ENCODE measurements at places on chromosomes 2 and 18. TPM values are rescaled to one million over a fixed set of nuclear protein-coding genes. Genes with fewer than 3 reads are reported as not detected.

DNA sequence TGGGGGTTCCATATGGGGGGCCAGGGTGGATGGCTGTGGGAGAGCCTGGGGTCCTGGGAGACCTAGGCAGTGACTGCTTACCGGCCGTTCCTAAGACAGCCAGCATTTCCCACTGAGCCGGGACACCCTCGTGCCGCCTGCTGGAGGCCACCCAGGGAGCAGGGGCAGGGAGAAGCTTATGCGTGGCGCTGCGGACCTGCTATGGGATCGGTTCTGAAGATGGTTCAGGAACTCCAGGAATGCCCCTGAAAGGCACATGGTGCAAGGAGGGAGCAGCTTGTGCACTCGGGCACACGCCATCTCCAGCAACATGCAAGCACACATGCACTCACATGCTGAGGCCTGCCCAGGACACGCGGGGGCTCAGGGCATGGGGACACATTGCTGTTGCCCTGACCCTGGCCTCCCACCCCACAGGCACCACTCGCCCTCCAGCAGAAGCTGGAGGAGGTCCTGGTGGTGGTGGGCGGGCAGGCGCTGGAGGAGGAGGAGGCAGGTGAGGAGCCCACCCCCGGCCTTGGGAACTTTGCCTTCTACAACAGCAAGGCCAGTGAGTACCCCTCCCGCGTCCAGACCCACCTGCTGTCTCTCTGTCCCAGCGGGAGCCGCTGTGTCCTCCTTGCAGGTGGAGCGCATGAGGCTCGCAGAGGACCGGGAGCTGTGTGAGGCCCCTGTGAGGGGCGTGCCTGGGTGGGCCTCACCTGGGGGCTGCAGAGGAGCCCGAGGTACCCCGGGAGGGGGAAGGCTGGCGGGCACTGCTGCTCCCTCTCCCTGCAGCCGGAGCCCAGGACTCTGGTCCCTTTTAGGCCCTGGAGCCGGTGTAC is 4.1 kb downstream of the KLHL30 start:
- DNase-seq: no peak
- H3K27me3 ChIP-seq: no peaks in the 10 kb centered on the region
- no peaks in the 10 kb centered on the region for H3K36me3 ChIP-seq
- peaks cover 8% of the 10 kb centered on the region for H3K4me1 ChIP-seq
- H3K27ac ChIP-seq: no peak overlapping the region

- no peak overlapping the region for H3K4me3 ChIP-seq
- H3K4me1 ChIP-seq: no peaks in the 10 kb centered on the region
- no peaks in the 10 kb centered on the region for H3K36me3 ChIP-seq
- H3K27ac ChIP-seq: no peak overlapping the region
These were observed 286.0 kb upstream of the CCDC68 start for GRCh38 chr18:55245211-55245614.

DNA sequence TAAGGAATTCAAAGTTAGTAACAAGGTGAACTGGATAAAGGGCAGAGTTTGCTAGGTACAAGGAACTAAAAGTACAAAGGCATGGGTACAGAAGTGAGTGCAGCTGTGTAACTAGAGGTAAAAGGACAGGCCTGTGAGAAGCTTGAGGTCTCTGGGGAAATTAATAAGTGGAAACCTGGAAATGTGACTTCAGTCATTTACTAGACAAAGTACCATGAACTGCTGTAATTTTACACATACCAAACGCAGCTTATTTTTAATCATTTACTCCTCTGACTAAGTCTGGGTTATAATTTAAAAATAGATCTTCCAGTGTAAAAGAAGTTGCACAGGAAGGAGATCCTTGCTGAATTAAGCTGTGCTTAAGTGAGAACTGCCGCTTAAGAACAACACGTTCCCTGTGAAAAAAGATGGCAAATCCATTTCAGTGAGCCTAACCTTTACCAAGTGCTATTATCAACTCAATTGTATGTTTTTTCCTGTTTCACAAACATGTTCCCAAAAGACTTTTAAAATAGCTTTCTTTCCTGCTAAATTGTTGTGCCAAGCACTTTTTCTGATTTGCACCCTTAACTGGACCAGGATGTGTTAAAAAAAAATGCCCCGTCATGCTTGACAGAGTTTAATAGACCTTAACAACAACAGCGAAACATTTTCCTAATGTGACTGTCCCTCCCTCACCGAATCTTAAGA is 44.3 kb downstream of the CALCRL start:
- H3K4me3 ChIP-seq: no peak overlapping the region
- H3K36me3 ChIP-seq: no peaks in the 10 kb centered on the region
- no peaks in the 10 kb centered on the region for H3K27me3 ChIP-seq
- H3K4me1 ChIP-seq: peaks cover 18% of the 10 kb centered on the region
- no peak overlapping the region for H3K27ac ChIP-seq

- peaks cover 39% of the 10 kb centered on the region for H3K27me3 ChIP-seq
- H3K27ac ChIP-seq: no peak overlapping the region
- H3K4me3 ChIP-seq: peak overlapping the region; percentile 21
- peak; percentile 56 for DNase-seq
- peaks cover 16% of the 10 kb centered on the region for H3K4me1 ChIP-seq
These were observed 13.6 kb downstream of the SPEG start for GRCh38 chr2:219448099-219448775.

GRCh38 chr2:241816431-241817121 is 7.6 kb downstream of the NEU4 start:
- DNase-seq: no peak
- H3K36me3 ChIP-seq: no peaks in the 10 kb centered on the region
- no peaks in the 10 kb centered on the region for H3K27me3 ChIP-seq
- peaks cover 9% of the 10 kb centered on the region for H3K4me1 ChIP-seq

DNA sequence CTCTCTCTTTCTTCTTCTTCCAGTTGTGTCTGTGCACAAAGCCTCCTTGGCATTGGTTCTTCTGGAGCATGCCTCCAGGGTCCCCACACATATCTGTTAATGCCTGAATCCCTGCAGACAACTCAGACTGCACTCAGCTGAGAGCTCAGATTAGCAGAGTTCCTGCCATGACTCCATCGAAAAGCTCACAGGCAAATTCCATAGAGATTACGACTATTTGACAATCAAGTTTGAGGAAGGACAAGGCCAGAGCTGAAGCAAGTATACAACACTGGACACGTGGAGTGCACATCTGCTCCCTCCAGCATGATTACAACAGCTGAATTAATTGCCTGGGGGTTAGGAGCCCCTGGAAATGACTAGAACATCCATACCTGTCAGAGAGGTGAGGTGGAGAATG is 190.7 kb downstream of the INSIG2 start:
- DNase-seq: no peak
- no peaks in the 10 kb centered on the region for H3K36me3 ChIP-seq
- no peaks in the 10 kb centered on the region for H3K27me3 ChIP-seq
- H3K4me1 ChIP-seq: no peaks in the 10 kb centered on the region
- H3K4me3 ChIP-seq: no peak overlapping the region

GRCh38 chr2:142136571-142136970 is 5.8 kb upstream of the LRP1B start:
- no peak overlapping the region for H3K27ac ChIP-seq
- no peak for DNase-seq
- H3K36me3 ChIP-seq: no peaks in the 10 kb centered on the region
- no peak overlapping the region for H3K4me3 ChIP-seq

GRCh38 chr18:23416298-23416697 is 36.8 kb upstream of the RIOK3 start:
- no peaks in the 10 kb centered on the region for H3K36me3 ChIP-seq
- no peaks in the 10 kb centered on the region for H3K27me3 ChIP-seq
- no peak overlapping the region for H3K27ac ChIP-seq

DNA sequence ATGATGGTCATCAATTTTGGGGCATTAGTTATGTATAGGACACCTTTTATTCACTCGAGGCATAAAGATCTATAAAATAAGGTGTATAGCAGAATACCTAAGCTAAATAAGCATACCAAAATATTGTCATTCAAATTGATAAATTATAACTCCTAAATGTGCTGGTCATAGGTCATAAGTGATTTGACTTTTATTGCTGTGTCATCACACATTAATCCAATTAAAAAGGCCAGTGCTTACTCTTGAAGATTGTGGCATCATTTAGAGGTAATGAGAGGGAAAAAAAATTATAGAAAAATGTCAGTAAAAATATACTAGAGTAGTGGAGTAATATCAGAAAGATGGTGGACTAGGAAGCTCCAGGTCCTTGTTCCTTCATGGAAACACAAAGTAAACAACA is 346.9 kb upstream of the LRRTM1 start:
- H3K4me3 ChIP-seq: no peak overlapping the region
- no peak overlapping the region for H3K27ac ChIP-seq
- no peaks in the 10 kb centered on the region for H3K4me1 ChIP-seq
- no peak for DNase-seq
- peaks cover 6% of the 10 kb centered on the region for H3K36me3 ChIP-seq

- H3K4me1 ChIP-seq: no peaks in the 10 kb centered on the region
- DNase-seq: no peak
- H3K27me3 ChIP-seq: no peaks in the 10 kb centered on the region
- no peak overlapping the region for H3K27ac ChIP-seq
- H3K4me3 ChIP-seq: no peak overlapping the region
These were observed 26.2 kb upstream of the ARHGEF4 start for GRCh38 chr2:130810490-130810889.

DNA sequence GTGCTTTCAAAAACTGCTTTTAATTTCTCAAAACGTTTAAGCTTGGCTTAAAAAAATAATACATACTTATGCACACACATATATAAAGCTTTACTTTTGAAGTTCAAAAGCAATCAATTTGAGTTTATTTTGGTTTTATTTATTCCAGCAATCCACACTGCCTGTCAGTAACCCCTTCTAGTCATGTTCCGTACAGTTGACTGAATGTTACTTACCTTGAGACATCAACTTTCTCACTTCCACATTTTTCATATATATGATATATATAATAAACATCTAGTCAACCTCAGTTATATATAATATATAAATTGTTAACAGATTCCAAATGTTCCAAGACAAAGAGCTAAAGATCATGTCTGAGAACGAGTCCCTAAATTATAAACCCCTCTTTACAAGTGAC is 1137.3 kb upstream of the ZEB2 start:
- peaks cover 6% of the 10 kb centered on the region for H3K4me1 ChIP-seq
- DNase-seq: no peak
- H3K36me3 ChIP-seq: no peaks in the 10 kb centered on the region
- H3K27me3 ChIP-seq: no peaks in the 10 kb centered on the region
- H3K4me3 ChIP-seq: no peak overlapping the region

DNA sequence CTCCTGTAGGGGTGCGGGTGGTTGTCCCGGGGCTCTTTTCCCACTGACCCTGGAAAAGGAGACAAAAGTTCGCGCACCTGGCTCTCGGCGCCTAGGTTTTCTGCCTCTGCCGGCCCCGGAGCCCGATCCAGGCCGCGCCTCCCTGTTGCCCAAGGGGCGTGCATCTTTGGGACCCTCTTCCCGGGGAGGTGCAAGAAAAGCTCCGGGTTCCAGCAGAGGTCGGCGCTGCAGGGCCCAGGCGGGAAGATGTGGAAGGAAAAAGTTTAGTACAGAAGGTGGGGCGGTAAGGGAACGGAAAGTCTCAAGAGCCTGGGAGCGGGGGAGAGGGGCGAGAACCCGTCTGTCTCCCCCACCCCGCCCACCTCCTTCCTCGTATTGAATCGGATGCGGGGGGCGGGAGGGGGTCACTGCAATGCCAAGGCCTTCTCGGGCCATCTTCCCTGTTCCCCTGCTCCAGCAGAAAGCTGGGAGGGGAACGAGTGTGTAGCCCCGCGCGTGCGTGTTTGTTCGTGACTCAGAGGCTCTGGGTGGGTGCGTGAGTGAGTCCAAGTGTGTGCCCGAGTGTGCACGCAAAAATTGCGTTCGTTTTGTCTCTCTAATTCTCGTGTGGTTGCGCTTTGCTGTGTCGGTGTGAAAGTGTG is 6.3 kb upstream of the EN1 start:
- H3K4me1 ChIP-seq: peaks cover 16% of the 10 kb centered on the region
- no peaks in the 10 kb centered on the region for H3K36me3 ChIP-seq
- peak; percentile 36 for DNase-seq
- H3K27ac ChIP-seq: no peak overlapping the region
- peaks cover 100% of the 10 kb centered on the region for H3K27me3 ChIP-seq

DNA sequence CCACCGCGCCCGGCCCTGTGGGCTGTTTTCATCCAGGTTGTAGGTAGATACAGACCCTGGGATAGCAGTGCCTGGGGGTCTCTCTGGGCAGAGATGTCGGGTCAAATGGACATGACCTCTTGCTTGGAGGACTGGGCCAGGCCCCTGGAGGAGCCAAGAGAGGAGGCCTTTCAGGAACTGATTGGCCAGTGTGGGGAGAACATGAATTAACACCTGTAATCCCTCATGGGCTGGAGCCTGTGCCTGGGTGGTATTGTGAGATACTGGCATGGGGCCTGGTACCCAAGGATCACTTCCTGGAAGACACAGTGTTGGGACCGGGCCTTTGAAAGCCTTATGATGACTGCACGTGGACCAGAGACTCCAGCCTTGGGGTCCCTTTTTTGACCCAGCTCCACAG is 158.7 kb upstream of the SKOR2 start:
- H3K4me1 ChIP-seq: peaks cover 16% of the 10 kb centered on the region
- no peaks in the 10 kb centered on the region for H3K36me3 ChIP-seq
- no peaks in the 10 kb centered on the region for H3K27me3 ChIP-seq
- no peak overlapping the region for H3K27ac ChIP-seq

- no peaks in the 10 kb centered on the region for H3K27me3 ChIP-seq
- H3K4me3 ChIP-seq: no peak overlapping the region
- no peak overlapping the region for H3K27ac ChIP-seq
- H3K36me3 ChIP-seq: no peaks in the 10 kb centered on the region
- DNase-seq: no peak
These were observed 30.3 kb downstream of the RAB31 start for GRCh38 chr18:9738266-9738969.

GRCh38 chr2:38214209-38214717 is 138.3 kb upstream of the CYP1B1 start:
- DNase-seq: peak; percentile 52
- H3K27ac ChIP-seq: no peak overlapping the region
- no peak overlapping the region for H3K4me3 ChIP-seq
- peaks cover 19% of the 10 kb centered on the region for H3K4me1 ChIP-seq
- no peaks in the 10 kb centered on the region for H3K36me3 ChIP-seq
- H3K27me3 ChIP-seq: no peaks in the 10 kb centered on the region

GRCh38 chr2:46082531-46083485 is 214.4 kb upstream of the EPAS1 start:
- H3K4me1 ChIP-seq: no peaks in the 10 kb centered on the region
- no peak overlapping the region for H3K4me3 ChIP-seq
- H3K36me3 ChIP-seq: no peaks in the 10 kb centered on the region
- H3K27ac ChIP-seq: no peak overlapping the region
- no peak for DNase-seq
- no peaks in the 10 kb centered on the region for H3K27me3 ChIP-seq

GRCh38 chr18:35458271-35458670 is 39.5 kb downstream of the INO80C start:
- H3K4me3 ChIP-seq: no peak overlapping the region
- H3K27me3 ChIP-seq: no peaks in the 10 kb centered on the region
- no peaks in the 10 kb centered on the region for H3K36me3 ChIP-seq
- DNase-seq: no peak
- H3K27ac ChIP-seq: no peak overlapping the region

- no peak overlapping the region for H3K27ac ChIP-seq
- H3K4me3 ChIP-seq: no peak overlapping the region
- H3K4me1 ChIP-seq: no peaks in the 10 kb centered on the region
- no peaks in the 10 kb centered on the region for H3K36me3 ChIP-seq
- DNase-seq: no peak
- no peaks in the 10 kb centered on the region for H3K27me3 ChIP-seq
These were observed 16.2 kb downstream of the EPB41L3 start for GRCh38 chr18:5527603-5528002.

STON1 gene
- total RNA-seq: 36.7 TPM

ABHD1 gene
- 0.65 TPM for total RNA-seq

CRACDL gene
- total RNA-seq: 0.07 TPM

CABYR gene
- total RNA-seq: 12.0 TPM

FZD7 gene
- 106 TPM for total RNA-seq

TUBA4B gene
- total RNA-seq: not detected

TMEM178A gene
- total RNA-seq: 19.2 TPM

CCDC141 gene
- 1.8 TPM for total RNA-seq

REL gene
- 7.1 TPM for total RNA-seq

BCL11A gene
- 1.0 TPM for total RNA-seq

B4GALT6 gene
- 11.2 TPM for total RNA-seq

CCDC148 gene
- total RNA-seq: 9.3 TPM

EPG5 gene
- total RNA-seq: 34.0 TPM

All from neural progenitor cell (in vitro differentiated cells).